ENCODE measurements at places on chromosomes 2 and 18. TPM values are rescaled to one million over a fixed set of nuclear protein-coding genes. Genes with fewer than 3 reads are reported as not detected.

- DNase-seq: no peak
Measured at GRCh38 chr2:127034051-127034450, 72.9 kb downstream of the BIN1 start.

The CDH2 gene
- 39.2 TPM for total RNA-seq

GRCh38 chr2:64108666-64109241 lies 35.5 kb downstream of the PELI1 start:
- DNase-seq: no peak

GRCh38 chr18:35641916-35642315 lies 60.4 kb downstream of the GALNT1 start:
- peak; percentile 1 for DNase-seq

The BMP10 gene
- not detected for total RNA-seq

DNA sequence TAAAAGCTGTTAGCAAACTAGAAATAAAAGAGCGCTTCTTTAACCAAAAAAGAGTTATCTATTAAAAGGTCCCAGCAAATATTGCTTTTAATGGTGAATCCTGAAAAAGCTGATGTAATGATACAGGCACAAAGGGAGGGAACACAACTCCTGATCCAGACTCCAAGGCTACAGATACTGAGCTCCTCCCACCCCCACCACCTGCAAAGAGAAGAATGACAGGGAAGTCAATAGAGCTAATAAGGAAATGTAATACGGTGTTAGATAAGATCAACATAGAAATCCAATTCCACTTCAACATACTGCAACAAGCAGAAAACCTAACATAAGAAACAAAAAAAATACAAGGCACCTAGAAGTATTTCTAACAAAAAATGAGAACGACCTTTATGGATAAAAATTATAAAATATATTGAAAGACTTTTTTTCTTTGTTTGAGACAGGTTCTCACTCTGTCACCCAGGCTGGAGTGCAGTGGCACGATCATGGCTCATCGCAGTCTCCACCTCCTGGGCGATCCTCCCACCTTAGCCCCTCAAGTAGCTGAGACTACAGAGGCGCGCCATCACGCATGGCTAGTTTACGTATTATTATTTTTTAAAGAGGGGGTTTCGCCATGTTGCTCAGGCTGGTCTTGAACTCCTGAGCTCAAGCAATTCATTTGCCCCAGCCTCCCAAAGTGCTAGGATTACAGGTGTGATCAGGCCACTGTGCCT lies 192.2 kb downstream of the HDAC4 start:
- DNase-seq: no peak

GRCh38 chr2:71154279-71154678 lies 23.8 kb downstream of the MPHOSPH10 start:
- no peak for DNase-seq
